ENCODE measurements at places on chromosomes 1 and 21. TPM values are rescaled to one million over a fixed set of nuclear protein-coding genes. Genes with fewer than 3 reads are reported as not detected.

The FMO4 gene
- 0.36 TPM for total RNA-seq

The RNF186 gene
- not detected for total RNA-seq

The OR2T11 gene
- total RNA-seq = not detected

The GCSAML gene
- total RNA-seq = not detected

The TMEM240 gene
- 1.1 TPM for total RNA-seq

The COL16A1 gene
- 34.2 TPM for total RNA-seq

The SPRR2F gene
- total RNA-seq = not detected

The MCOLN3 gene
- not detected for total RNA-seq

The OR10Z1 gene
- total RNA-seq = not detected

The SASS6 gene
- total RNA-seq = 2.7 TPM

The JAM2 gene
- total RNA-seq = 0.83 TPM

The HUNK gene
- 1.1 TPM for total RNA-seq

The RAB25 gene
- total RNA-seq = not detected

The MARK1 gene
- total RNA-seq = not detected

The PLXNA2 gene
- total RNA-seq = 0.72 TPM

The CD84 gene
- total RNA-seq = not detected

The TOR1AIP1 gene
- 64.5 TPM for total RNA-seq

The TCHH gene
- total RNA-seq = not detected

The SGIP1 gene
- total RNA-seq = 27.1 TPM

The MR1 gene
- 5.0 TPM for total RNA-seq

The NFIA gene
- total RNA-seq = 2.2 TPM

The LENEP gene
- total RNA-seq = not detected

The DDAH1 gene
- 94.5 TPM for total RNA-seq

The ZFP69 gene
- total RNA-seq = 1.6 TPM

The RPTN gene
- total RNA-seq = not detected

The CELA2A gene
- not detected for total RNA-seq

The ELAPOR1 gene
- 0.28 TPM for total RNA-seq

The USF1 gene
- 62.2 TPM for total RNA-seq

The CD1D gene
- not detected for total RNA-seq

The C4BPB gene
- not detected for total RNA-seq

The TBX15 gene
- not detected for total RNA-seq

The SPRR1A gene
- not detected for total RNA-seq

The CD101 gene
- total RNA-seq = not detected

The GPR37L1 gene
- not detected for total RNA-seq

The CNKSR1 gene
- 0.28 TPM for total RNA-seq

The SUSD4 gene
- 2.7 TPM for total RNA-seq

The HLX gene
- total RNA-seq = 4.3 TPM

The ATP6V1G3 gene
- total RNA-seq = not detected

The AK4 gene
- 30.3 TPM for total RNA-seq

The CRP gene
- not detected for total RNA-seq

The NECTIN4 gene
- 0.18 TPM for total RNA-seq

The SYNC gene
- 103 TPM for total RNA-seq

The CLCA4 gene
- total RNA-seq = not detected

The TNFSF4 gene
- 19.7 TPM for total RNA-seq

The SPATA21 gene
- total RNA-seq = not detected

The FCRL1 gene
- not detected for total RNA-seq

The CASZ1 gene
- total RNA-seq = 0.18 TPM

The KCNJ10 gene
- not detected for total RNA-seq

The SNX27 gene
- total RNA-seq = 25.6 TPM

The RXFP4 gene
- total RNA-seq = not detected

The RGS7 gene
- 0.72 TPM for total RNA-seq

Measured in IMR-90 (cell line).